Stimulated activated CD8-positive, alpha-beta memory T cell treated with anti-CD3 and anti-CD28 coated beads, Interleukin-7, amount 100 ng/mL, for 1 hour (primary cell): ENCODE measurements at places on chromosomes 12 and 14.

DNA sequence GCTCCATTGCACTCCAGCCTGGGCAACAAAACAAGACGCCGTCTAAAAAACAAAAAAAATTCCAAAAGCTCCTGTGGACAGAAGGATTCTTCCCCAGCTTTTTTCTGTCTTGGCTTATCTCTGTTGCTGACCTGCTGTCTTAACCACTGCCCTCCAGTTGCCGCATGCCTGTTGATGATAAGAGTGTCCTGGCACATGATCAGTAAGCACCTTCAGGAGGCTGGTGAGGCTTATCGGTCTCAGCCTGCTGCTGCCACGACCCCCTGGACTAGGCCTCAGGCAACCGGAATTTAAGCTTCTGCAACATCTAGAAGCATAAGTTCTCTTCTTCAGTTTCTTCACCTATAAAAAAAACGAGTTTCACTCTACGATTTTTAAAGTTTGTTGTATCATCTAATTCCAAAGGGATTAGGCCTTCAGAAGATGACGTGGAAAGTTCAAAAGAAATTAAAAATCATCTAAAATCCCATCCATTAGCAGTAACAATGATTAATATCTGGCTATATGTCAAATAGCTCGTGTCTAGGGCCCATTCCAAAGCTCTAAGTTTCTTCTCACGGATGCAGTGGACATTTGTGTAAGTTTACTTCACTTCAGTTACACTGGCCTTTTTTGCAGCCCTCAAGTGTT lies 46.4 kb downstream of the RESF1 start:
- no peak for DNase-seq

DNA sequence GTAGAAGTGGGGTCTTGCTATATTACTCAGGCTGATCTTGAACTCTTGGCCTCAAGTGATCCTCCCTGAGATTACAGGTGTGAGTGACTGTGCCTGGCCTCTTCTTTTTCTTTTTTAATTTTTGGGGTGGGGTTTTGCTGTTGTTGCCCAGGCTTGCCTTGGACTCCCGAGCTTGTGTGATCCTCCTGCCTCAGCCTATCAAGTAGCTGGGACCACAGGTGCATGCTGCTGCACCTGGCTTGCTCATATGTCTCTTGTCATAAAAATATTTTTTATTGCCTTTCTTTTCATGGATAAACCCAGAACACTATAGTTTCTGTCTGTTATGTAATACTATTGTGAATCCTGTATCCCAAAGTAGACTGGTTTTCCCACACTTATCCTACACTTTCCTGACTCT lies 26.0 kb downstream of the SCYL2 start:
- no peak for DNase-seq

- DNase-seq: no peak
Observed at GRCh38 chr14:100424504-100425428, 101.6 kb downstream of the SLC25A47 start.

- DNase-seq: no peak
Observed at GRCh38 chr12:2195085-2195484, 142.3 kb downstream of the CACNA1C start.
